RPMI7951 (cell line): ENCODE measurements at places on chromosomes 3 and 15. TPM values are rescaled to one million over a fixed set of nuclear protein-coding genes. Genes with fewer than 3 reads are reported as not detected.

The EXD1 gene
- not detected in 2 replicates for total RNA-seq

The GPR171 gene
- total RNA-seq: not detected in 2 replicates

The HCN4 gene
- total RNA-seq: not detected in 2 replicates

The NPAP1 gene
- total RNA-seq: not detected in 2 replicates

DNA sequence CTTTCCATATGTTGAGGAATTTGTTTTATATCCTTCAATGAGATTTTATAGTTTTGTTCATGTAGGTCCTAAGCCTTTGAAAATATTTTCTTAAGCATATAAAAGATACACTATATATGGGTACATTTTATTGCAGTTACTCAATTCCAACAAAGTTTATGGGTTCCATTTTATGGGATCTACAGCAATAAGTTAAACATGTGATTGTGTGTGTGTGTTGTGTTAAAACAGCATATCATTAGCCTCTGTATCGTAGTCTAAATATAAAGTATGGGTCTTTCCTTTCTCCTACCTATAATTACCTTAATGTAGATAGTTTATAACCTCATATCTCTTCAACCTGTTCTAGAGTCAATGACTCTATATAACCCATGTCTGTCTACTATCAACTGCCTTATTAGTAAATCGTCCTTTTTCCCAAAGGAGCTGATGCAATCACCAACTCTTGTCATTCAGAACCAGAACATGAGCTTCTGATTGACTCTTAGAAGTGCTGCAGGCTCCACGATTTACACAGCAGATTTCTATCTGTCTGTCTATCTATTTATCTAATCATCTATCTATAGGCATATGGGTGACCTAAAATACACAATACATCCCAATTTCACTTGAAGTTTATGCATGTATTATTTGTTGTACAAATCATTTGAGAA, 512.6 kb upstream of the CBLB start:
- DNase-seq: no peak

DNA sequence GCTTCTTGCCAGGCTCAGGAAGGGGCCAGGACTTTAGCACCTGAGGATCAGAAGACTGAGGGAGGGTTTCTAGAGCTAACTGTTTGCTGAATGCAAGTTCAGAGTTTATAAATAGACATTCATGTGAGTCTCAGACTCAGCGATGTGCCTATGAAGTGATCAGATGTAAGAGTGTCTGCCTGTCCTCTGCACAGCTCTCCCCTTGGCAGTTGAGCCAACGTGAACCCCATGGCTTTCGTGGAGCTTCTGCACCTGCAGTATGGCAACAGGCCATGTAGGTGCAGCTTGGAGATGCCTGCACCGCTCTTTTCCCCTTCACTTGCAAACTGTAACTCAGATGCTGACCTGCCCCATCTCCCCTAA, 141.9 kb downstream of the CHDH start:
- no peak for DNase-seq

GRCh38 chr15:53115563-53115962, 325.4 kb upstream of the ONECUT1 start:
- no peak for DNase-seq
